GM23338 (cell line): ENCODE measurements at places on chromosomes 1 and 21.

- no peak for DNase-seq
Observed at GRCh38 chr1:245469734-245470133, 314.9 kb downstream of the KIF26B start.

DNA sequence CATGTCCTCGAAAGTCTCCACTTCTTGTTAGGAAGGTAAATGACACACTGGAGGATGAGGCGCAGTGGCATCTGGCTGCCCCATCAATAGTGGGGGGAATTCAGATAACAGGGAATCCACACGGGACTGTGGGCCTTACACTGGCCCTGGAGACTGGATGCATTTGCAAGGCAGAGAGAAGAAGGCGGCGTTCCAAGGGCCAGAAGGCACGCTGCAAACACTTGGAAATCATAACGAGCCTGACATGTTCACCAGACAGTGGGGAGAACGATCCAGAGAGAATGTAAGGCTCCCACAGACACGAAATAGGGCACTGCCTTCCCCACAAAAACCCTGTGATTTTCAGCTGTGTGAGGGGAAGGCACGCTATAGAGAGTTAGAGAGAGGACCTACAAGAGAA, 70.5 kb downstream of the PGBD5 start:
- no peak for DNase-seq

DNA sequence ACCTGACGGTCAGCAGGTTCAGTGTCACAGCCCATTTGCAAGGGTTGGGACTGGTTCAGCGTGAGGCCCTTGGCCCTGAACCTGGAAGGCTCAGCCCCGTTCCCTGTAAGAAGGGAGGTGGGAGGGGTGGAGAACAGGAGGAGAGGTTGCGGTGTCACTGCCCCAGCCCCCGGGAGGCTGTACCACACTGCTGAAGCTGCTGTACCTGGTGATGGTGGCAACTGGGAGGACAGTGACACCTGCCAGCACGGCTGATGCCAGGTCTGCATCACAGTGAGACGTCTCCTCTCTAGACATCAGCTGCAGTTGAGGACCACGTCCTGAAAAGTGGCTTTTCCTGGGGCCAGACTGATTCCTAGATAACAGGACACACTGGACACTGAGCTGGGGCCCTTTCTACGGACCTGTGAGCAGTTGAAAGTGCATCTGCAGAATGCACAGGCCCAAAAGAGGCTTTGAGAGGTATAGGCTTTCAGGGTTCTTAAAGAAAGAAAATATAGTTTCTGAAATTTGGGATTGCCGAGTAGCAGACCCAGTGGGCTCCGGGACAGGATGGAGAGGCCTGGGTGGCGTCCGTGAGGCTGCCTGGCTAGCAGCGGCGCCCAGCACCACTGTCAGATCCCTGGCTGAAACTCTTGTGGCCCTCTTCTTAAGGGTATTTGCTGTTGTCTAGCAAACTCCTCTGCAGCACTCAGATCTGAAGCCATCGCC, 47.7 kb downstream of the COQ8A start:
- DNase-seq: no peak

- DNase-seq: no peak
Observed at GRCh38 chr1:64265141-64265540, 61.7 kb downstream of the UBE2U start.

DNA sequence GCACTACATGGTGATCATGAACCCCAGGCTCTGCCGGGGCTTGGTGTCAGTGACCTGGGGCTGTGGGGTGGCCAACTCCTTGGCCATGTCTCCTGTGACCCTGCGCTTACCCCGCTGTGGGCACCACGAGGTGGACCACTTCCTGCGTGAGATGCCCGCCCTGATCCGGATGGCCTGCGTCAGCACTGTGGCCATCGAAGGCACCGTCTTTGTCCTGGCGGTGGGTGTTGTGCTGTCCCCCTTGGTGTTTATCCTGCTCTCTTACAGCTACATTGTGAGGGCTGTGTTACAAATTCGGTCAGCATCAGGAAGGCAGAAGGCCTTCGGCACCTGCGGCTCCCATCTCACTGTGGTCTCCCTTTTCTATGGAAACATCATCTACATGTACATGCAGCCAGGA, 589 bp downstream of the OR2W3 start:
- no peak for DNase-seq

DNA sequence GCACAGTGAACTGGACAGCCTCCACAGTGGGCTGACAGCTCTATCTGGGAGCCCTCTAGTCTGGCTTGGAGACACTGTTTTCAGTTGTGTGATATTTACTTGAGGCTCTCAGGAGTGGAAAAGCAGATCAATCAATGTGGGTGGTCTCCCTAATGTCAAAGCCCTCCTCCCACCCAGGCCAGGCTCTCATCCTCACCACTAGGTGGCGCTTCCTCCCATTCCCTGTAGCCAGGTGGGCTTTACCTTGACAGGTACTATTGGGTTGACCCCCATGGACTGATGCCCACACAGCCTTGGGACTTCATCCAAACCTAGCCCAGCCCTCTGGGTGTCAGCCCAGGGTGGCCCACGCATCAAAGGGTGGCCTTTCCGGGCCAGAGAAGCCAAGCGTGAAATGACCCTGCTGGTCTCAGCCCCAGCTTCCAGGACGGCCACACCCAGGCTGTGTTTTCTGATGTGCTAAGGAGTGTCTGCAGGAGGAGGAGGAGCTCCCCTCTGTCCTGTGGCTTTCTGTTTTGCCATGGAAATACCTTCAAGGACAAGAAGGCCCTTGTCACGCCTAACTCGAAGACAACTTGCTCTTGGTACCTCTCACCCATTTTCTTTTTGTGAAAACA, 54.0 kb downstream of the CLIC6 start:
- peak; percentile 83 for DNase-seq

- no peak for DNase-seq
Observed at GRCh38 chr1:65577278-65577677, 156.8 kb downstream of the LEPR start.

- no peak for DNase-seq
Observed at GRCh38 chr21:32818411-32818810, 46.9 kb upstream of the PAXBP1 start.

DNA sequence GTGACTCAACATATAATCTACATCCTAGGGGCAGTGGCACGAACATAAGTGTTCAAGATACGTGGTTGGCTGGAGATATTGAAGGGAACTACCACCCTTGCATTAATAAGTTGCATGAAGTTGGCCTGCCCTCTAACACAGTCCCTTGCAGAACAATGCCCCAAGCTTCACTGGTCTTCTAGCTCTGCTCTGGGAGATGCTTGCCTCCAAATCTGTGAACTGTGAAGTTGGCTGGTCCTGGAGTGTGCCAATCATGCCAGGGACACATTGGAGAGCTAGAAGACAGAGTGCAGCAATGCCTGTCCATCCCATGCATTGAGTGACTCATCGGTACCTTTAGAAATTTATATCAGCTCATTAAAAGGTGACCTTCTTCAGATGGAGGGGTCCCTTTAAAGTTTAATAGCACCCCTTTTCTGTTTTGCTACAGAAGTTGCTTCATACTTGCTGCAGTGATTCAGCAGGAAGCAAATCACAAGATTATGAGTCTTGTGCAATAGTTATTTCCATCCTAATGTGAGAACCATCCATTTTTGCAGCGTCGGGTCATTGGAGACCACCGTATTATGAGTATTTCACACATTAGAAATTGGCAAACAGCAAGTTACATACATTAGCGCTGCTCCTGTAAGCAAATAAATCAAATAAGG, 55.2 kb upstream of the KAZN start:
- DNase-seq: no peak

GRCh38 chr1:157505481-157506272, 46.6 kb downstream of the FCRL5 start:
- peak; percentile 86 for DNase-seq

GRCh38 chr1:10724052-10724494, 72.4 kb downstream of the CASZ1 start:
- DNase-seq: no peak

GRCh38 chr1:26533951-26534509, 4.5 kb downstream of the RPS6KA1 start:
- no peak for DNase-seq

DNA sequence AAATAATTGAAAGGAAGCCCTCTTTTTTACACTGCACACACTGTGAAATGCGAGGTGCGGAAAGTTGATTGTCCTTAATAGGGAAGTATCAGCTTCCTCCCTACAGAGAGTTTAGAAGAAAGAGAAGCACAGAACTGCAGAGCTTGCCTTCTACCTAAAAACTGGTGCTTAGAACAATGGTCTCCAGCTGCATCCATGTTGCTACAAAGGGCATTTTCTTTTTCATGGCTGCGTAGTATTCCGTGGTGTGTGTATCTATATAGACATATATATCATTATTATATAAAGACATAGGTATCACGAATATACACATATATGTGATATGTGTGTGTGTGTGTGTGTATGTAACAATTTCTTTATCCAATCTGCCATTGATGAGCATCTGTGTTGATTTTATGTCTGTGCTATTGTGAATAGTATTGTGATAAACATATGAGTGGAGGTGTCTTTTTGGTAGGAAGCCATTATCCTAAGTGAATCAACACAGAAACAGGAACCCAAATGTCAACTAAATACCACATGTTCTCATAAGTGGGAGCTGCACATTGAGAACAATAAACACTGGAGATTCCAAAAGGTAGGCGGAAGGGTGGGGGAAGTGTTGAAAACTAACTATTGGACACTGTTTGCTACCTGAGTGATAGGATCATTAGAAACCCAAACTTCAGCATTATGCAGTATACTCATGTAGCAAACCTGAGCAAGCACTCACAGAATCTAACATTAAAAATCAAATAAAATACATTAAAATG, 290.0 kb upstream of the RUNX1 start:
- no peak for DNase-seq
